ENCODE measurements at places on chromosomes 13 and 19.

- no peak for DNase-seq
These were observed 22.5 kb downstream of the LDLR start for GRCh38 chr19:11111771-11112144.

- DNase-seq, result no peak
These were observed 79.7 kb downstream of the INSR start for GRCh38 chr19:7214324-7215089.

GRCh38 chr13:108902405-108903155 is 273.2 kb downstream of the MYO16 start:
- no peak for DNase-seq

GRCh38 chr13:41561170-41561569 is 103.8 kb downstream of the RGCC start:
- no peak for DNase-seq

All from hepatic stellate cell (primary cell).